ENCODE measurements at places on chromosomes 7 and 10. TPM values are rescaled to one million over a fixed set of nuclear protein-coding genes. Genes with fewer than 3 reads are reported as not detected.

Gene MBL2
- total RNA-seq = not detected

DNA sequence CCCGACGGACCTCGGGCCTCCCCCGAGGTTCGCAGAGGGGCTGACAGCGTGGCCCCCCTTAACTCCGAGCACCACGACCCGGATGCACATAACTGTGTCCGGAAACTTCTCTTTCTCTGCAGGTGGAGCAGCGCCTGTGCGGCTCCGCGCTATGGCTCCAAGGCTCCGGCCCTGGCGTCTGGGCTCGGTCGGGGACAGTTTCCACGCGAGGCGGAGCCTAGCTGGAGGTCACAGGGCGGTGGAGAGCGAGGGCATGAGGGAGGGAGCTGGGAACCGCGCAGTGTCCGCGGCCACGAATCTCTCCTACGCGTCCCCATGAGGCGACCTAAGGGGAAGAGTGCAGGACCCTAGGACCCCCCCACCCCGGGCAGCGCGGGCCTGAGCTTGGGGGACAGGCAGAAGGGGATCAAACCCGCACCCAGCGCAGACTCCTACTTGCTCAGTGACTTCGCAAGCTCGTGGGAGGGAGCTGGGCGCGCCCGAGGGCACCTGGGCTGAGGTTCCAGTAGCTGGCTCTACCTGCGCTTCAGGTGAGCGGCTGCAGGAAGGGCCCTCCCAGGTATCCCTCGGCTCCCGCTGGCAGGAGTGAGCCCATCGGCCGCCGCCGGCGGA is 8.6 kb upstream of the MNX1 start:
- DNase-seq = no peak

DNA sequence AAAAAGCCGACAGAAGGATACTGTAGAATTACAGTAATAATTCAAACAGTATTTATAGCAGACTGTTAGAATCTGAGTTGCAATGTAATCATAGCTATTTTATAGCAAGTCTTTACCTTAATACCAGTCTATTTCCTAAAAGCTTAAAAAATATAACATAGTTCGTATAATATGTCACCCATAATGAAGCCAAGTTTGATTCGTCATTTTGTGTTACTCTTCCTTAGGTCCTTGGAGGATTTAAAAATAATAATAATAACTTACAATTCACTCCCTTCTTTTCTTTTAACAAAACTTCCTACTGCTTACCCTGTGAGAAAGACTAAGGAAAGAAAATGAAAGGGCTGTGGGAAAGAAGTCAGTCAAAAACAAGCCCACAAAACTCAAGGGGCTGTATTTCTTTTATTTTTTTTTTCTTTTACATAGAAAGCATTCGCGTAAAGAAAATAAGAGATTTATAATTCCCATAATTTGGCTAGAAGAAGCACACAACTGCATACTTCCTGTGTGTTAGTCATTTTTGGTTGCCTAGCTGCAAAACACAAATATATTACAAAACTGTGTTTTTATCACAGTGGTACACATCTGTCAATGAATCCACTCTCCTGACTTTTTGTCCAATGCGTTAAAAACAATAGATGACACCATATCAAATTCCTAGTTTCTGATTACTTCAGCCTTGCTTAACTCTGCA is 187.2 kb upstream of the CELF2 start:
- peak; percentile 65 for DNase-seq

Gene RSBN1L
- total RNA-seq = 13.3 TPM

- DNase-seq = no peak
Measured at GRCh38 chr10:1315178-1315577, 259.0 kb downstream of the WDR37 start.

GRCh38 chr10:84521013-84521412 is 192.6 kb downstream of the CCSER2 start:
- DNase-seq = no peak

Gene RPEL1
- total RNA-seq = not detected

GRCh38 chr10:101444058-101444898 is 90.3 kb downstream of the BTRC start:
- DNase-seq = no peak

GRCh38 chr7:97064972-97065587 is 40.4 kb upstream of the DLX5 start:
- peak; percentile 39 for DNase-seq

Gene AKR1C2
- total RNA-seq = 1,997 TPM

- DNase-seq = no peak
Measured at GRCh38 chr10:97916586-97916985, 66.9 kb downstream of the GOLGA7B start.

Gene NUTM2D
- 1.1 TPM for total RNA-seq

Gene SCIN
- total RNA-seq = 0.92 TPM

GRCh38 chr10:70738761-70739121 is 46.4 kb downstream of the TBATA start:
- no peak for DNase-seq

DNA sequence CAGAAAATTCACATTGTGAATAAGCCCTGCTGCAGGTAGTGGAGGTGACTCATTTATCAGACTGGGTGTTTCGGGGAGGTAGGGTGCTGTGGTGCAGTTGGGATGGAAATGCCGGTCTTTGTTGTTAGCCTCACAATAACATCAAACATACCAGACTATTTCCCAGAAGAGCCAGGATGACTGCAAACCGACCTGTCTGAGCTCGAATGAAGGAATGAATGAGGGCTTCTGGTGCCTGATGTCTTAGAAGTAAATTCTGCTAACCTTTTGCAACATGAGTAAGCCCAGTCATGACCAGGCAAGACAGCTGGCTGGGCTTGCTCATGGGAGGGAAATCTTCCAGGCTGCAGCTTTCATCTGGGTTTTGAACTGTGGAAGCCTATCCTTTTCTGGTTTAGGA is 2.4 kb upstream of the VDAC2 start:
- no peak for DNase-seq

Gene OR13A1
- total RNA-seq = 0.15 TPM

DNA sequence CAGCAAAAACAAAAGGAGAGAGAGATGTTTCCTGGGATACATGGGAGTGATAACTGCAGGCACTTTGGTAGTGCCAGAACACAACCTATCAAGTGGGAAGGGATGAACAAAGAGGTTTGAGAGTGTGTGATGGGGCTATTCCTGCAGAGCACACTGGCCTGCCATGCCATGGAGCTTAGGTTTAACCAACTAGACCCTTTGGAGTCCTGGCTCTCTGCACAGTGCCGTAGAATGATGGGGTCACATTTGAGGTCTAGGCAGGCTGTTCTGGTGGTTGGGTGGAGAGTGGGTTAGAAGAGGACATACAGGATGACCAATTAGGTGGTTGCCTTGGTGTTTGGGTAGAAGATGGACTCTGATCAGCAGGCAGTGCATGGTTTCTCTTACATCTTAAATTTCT is 101.9 kb upstream of the HABP2 start:
- no peak for DNase-seq

GRCh38 chr10:74925708-74926107 is 99.3 kb downstream of the KAT6B start:
- DNase-seq = no peak

GRCh38 chr7:2825559-2826227 is 18.4 kb downstream of the GNA12 start:
- DNase-seq = no peak

GRCh38 chr7:17558558-17559332 is 260.3 kb downstream of the AHR start:
- DNase-seq = no peak

GRCh38 chr10:44858017-44858371 is 53.1 kb upstream of the TMEM72 start:
- DNase-seq = no peak

- DNase-seq = no peak
Measured at GRCh38 chr10:91512458-91512857, 102.3 kb downstream of the HECTD2 start.

DNA sequence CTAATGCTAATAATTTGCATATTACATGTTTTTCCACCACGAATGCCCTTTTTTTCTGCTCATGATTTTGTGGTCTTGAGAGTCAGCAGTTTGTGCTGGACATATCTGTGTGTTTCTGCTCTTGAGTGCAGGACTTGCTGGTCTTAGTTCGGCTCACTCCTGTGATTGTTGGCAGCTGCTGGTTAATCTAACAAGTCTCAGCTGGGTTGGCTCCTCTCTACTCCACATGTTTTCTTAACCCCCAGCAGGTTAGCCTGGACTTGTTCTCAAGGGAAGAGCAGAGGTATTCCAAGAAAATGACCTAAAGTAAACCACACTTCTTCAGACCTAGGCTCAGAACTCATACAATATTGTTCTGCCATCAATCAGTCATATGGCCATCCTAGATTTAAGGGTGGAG is 1238.9 kb downstream of the XPNPEP1 start:
- no peak for DNase-seq

Gene CNNM1
- total RNA-seq = not detected

- no peak for DNase-seq
Measured at GRCh38 chr10:132291826-132292225, 15.9 kb downstream of the STK32C start.

- DNase-seq = no peak
Measured at GRCh38 chr7:112084520-112084971, 121.7 kb downstream of the DOCK4 start.

DNA sequence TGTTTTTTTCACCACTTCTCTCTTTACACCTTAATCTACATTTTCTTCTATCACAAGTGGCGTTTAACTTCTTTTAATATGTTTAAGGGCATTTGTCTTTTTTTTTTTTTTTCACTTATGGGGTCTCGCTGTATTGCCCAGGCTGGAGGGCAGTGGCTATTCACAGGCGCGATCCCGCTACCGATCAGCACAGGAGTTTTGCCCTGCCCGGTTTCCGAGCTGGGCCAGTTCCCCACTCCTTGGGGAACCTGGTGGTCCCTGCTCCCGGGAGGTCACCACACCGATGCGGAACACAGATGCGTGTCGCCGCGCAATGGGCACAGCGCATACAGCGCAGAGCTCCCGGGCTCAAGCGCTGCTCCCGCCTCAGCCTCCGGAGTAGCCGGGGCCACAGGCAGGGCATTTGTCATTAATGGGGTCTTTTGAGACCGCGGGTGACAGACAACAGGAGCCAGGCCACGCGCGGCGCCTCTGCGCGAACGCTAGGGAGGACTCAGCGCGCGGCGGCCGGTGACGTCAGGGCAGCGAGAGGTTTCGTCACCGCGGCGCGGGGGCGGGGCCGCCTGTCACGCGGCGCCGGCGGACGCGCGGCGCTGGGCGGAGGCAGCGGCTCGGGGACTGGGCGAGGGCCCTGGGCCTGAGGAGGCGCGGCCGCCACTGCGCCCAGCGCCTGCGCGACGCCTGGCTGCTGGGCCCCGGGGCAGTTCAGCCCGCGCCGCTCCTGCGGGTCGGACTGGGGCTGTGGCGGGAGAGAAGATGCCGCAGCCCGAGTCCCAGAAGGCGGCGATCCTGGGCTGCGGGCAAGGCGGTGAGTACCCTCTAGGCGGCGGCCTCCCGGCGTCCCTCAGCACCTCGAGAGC is at the start of gene GALNT11:
TSS of gene GALNT11 (plus strand) at position 598 of the 860 bp plus-strand sequence. CDS start 68,554 bp downstream, outside the sequence.
- DNase-seq = peak; percentile 89

GRCh38 chr10:59036311-59037017 is 140.0 kb upstream of the PHYHIPL start:
- no peak for DNase-seq

DNA sequence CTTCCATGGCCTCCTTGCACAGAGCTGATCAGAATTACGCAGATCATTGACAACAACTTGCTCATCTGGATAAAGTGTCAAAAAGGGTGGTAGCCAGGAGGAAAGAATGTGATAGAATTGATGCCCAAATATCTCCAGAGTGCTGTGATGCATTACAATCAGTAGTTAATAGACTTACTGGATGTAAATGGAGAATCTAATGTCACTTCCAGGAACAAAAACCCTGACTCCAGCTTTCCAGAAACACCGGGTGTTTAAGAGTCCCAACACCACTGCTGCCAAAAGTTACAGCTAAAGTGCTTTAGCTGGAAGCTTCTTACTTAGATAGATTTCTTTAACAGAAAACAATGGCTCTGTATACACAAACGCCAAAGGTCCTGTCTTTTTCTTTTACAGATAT is 25.7 kb upstream of the OSBPL3 start:
- DNase-seq = no peak

Gene PAPOLB
- total RNA-seq = not detected

DNA sequence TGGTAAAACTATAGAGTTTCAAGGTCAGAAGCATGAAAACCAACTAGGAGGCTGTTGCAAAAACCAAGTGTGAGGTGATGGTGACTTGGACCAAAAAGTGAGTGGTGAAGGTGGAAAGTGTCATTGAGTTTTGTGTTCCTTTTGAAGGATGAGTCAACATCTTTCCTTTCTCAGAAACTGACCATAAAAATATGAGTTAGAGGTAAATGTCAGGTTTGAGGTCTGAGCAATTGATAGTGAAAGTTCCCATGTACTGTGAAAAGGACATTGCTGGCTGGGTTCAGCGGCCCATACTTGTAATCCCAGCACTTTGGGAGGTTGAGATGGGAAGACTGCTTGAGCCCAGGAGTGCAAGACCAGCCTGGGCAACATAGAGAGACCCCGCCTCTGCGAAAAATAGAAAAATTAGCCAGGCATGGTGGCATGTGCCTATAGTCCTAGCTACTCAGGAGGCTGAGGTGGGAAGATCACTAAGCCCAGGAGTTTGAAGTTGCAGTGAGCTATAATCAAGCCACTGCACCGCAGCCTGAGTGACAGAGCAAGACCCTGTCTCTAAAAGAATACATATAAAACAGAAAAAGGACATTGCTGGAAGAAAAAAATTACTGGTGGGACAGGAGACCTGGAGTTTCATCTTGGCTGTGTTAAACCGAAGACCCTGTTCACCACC is 89.3 kb upstream of the ARID5B start:
- DNase-seq = no peak

DNA sequence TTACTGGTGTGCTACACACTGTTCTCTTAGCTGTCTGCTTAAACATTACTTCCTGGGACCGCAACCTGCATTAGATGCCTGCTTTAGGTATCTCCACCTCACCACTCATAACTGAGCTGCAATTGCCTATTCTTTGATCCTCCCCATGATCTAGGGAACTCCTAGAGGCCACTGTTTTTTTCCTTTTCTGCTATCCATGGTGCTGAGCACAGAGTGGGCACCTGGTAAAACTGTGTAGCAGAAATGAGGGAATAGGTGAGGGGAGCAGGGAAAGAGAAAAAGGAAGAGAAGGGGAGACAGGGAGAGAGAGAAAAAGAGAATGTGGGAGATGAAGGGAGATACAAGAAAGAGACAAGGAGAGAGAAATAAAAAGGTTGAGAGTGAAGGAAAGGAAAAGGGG is 434.9 kb downstream of the ADRA2A start:
- DNase-seq = no peak

All from PC-9 (cell line).